ENCODE measurements at places on chromosomes 11 and 22. TPM values are rescaled to one million over a fixed set of nuclear protein-coding genes. Genes with fewer than 3 reads are reported as not detected.

TIMP3 gene
- total RNA-seq, result 329 TPM

AQP11 gene
- total RNA-seq, result 2.8 TPM

MICAL2 gene
- total RNA-seq, result 31.9 TPM

TPH1 gene
- total RNA-seq, result 1.2 TPM

RIMBP3B gene
- 0.09 TPM for total RNA-seq

APOL3 gene
- total RNA-seq, result 25.8 TPM

NADSYN1 gene
- 50.9 TPM for total RNA-seq

POU2AF3 gene
- total RNA-seq, result 0.45 TPM

CD3G gene
- not detected for total RNA-seq

SLC22A8 gene
- not detected for total RNA-seq

CRY2 gene
- total RNA-seq, result 19.6 TPM

MUC2 gene
- total RNA-seq, result not detected

ARSA gene
- total RNA-seq, result 30.3 TPM

ST14 gene
- total RNA-seq, result not detected

OR8K1 gene
- not detected for total RNA-seq

TEX12 gene
- total RNA-seq, result 0.36 TPM

DAGLA gene
- 4.2 TPM for total RNA-seq

PHOX2A gene
- not detected for total RNA-seq

ANO1 gene
- total RNA-seq, result not detected

BUD13 gene
- total RNA-seq, result 14.6 TPM

FXYD6 gene
- 0.98 TPM for total RNA-seq

GPHA2 gene
- total RNA-seq, result not detected

MN1 gene
- total RNA-seq, result 55.9 TPM

MPEG1 gene
- not detected for total RNA-seq

TPBGL gene
- not detected for total RNA-seq

GNG3 gene
- not detected for total RNA-seq

MS4A6E gene
- not detected for total RNA-seq

APOBEC3F gene
- total RNA-seq, result 1.3 TPM

CARD18 gene
- not detected for total RNA-seq
